ENCODE measurements at places on chromosomes 1 and 21.

DNA sequence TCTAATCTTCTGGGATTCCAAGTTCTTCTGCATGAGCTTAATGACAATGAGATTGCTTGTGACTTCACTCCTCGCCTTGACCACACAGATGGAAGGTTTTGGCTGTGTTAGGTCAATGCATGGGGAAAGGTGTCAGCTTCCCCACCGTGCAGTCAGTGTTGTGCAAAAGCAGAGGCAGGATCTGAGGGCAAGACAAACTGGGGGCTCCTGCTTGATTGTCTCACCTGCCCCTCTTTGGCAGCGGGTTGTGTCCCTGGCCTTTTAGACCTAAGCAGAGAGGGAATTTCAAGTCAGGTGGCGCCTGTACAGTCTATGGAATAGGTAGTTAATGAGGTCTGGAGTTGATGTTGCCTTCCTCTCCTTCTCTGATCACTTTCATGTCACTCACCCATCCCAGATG is 150.1 kb downstream of the CNIH3 start:
- DNase-seq = no peak

GRCh38 chr1:35844826-35845225 is 37.0 kb downstream of the AGO4 start:
- DNase-seq = no peak

- no peak for DNase-seq
Observed at GRCh38 chr1:167928457-167928852, 8.0 kb upstream of the DCAF6 start.

GRCh38 chr1:95084317-95085176 is 11.8 kb upstream of the ALG14 start:
- DNase-seq = peak; percentile 50
